Muscle of leg (tissue), 16 donors: ENCODE measurements at places on chromosomes 12 and 14.

- peak; percentile 51 for DNase-seq
Observed at GRCh38 chr12:131829356-131829747, 1.2 kb downstream of the MMP17 start.

DNA sequence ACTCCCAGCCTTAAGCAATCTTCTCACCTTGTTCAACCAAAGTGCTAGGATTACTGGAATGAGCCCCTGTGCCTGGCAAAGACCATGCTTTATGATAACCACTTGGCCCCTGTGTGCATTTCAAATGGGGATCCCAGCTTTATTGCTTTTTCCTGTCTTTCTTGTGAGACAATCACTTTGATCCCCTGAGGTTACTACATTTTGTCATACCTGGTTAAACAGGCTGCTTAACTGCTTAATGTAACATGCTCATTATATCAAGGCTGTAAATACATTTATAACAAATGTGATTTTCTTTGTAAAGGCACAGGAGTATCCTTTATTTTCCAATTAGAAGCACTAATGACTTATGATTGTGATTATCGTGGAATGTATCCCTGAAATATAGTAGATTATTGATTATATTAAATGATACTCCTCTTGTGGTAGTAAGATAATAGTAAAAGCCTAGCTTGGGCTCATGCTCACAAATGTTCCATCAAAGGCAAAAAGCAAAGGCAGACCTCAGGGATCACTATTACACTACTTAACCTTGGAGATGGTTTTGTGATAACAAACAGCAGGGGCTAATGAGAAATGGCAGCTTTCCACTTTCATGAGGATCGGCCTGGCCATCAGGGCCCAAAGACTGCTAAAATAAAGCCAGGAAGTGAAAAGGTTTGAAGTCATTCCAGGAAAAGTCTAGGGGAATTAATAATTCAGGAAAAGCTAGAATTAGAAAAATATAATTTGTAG is 290.8 kb upstream of the MDGA2 start:
- no peak for DNase-seq

DNA sequence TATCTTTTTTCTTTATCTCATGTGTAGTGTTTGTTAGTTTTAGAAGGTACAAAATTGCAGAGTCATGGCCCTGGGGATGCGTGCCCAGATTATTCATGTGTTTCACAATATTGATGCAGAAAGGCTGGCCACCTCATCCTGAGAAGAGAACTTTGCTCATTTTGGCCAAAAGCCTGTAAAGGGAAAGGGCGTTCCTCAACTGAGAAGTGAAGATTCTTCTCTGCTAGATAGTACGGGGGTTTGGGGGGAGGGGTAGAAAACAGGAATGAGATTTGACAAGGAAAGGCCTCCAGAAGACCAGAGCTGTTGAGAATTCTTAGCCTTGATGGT is 1.7 kb downstream of the MGST1 start:
- peak; percentile 11 for DNase-seq

GRCh38 chr14:89418976-89419375 is 1.9 kb upstream of the FOXN3 start:
- DNase-seq, result no peak

DNA sequence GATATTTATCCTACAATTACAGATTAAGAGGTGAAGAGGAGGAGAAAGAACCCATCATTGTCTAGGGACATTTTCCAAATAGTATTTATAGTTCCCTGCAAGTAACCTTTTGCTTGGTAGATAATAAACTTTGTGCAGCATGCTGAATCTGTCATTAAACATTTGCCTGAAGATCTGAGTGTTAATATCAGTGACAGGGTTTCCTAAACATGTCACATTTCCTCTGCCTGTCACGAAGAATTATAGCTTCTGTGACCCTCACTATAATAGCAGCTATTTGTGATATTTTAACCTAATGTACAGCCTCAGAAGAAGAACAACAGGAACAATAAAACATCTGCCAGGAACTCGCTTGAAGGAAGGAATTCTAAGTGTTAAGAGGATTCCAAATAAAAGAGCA is 350.3 kb downstream of the GXYLT1 start:
- no peak for DNase-seq

- DNase-seq, result peak; percentile 5
Observed at GRCh38 chr12:26935636-26936378, 2.0 kb downstream of the INTS13 start.

GRCh38 chr12:120834489-120835303 is 69.5 kb downstream of the SPPL3 start:
- DNase-seq, result no peak

GRCh38 chr14:62123961-62124360 is 361.7 kb downstream of the SNAPC1 start:
- DNase-seq, result no peak

DNA sequence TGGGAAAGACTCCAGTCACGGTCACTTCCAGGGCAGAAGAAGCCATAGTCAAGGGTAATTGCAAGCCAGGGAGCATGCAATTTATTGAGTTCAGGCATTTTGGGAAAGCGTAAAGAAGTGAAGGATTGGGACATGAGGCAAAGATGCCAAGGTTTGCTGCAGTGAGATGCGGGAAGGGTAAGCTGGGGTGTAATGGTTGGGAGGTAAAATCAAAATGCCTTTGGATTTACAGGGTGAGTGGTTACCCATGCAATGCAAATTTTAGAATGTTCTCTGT is 167.5 kb downstream of the BRMS1L start:
- no peak for DNase-seq

GRCh38 chr12:67827820-67828383 is 161.3 kb upstream of the IFNG-AS1 start:
- peak; percentile 84 for DNase-seq

GRCh38 chr14:62462988-62463387 is 582.3 kb downstream of the KCNH5 start:
- DNase-seq, result no peak

DNA sequence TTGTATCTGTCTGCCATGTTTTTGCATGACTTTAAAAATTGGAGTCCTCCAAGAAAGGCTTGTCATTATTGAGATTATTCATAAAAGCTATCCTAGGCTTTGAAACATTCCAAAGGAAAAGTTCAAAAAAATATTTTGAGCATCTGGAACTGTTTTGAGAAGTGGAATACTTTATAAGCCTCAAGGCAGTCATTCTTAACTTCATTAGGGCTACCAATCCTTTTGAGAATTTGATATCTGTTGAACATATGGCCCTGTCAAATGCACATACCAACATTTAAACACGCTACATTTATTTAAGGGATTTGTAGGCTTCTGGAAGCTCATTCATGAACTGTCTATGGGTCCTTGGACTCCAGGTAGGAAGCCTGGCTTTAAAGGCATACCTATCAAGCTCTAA is 77.0 kb downstream of the TMEM117 start:
- no peak for DNase-seq

DNA sequence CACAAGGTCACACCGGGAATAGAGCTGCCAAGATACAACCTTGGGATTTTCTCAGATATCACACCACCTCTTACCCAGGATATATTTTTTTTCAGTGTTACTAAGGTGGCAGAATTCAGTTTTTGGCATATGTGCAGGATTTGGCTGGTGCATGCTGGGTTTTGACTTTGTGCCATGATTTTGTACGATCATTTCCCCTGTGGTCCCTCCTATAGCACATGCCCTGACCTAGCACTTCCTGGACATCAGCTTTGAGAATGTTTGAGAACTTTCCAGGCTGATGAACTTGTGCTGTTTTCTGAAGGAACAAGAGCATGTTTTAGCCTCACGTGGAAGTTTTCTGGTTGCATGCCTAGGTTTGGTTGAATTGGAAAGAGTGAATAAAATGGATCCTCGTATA is 11.0 kb upstream of the TBPL2 start:
- peak; percentile 26 for DNase-seq

DNA sequence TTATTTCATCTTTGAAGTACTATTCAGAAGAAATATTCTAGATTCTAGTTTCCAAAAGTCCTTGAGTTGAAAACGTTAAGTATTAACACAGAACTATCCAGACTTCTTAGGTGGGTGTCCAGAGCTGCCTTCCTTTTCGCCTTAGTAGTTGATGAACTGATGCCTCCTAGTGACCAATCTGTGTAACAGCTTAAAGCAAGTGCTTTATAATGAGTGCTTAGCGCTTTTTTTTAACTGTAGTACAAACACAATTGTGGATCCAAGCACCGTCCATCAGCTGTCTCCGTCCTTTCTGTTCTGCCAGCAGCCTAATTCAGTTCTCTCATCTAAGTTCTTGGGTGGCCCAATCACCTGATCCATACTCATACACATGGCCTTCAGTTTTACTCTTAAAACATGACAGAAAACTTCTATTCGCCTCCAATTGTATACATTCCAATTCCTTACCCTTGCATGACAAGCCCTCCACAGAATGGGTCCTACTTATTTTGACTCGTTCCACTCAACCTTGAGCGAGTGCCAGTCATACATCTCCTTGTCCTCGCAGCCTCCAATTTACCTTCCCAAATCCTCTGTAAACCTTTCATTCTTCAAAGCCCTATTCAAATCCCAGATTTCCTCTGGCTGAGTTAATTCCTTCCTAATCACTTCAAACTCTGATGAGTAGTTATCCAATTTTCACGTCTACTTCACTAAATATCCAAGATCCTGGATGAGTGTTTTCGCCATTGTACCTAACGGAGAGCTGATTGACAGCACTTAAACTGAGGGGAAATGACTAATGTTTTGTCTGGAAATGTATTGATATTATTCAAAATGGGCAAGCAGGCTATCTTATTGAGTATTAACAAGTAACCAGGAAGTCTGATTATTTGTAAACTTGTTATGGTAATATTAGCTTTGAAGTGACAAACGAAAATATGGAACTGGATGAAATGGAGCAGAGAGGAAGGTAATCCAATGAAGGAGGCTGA is 5.8 kb upstream of the PHLDA1 start:
- DNase-seq, result peak; percentile 88

- DNase-seq, result peak; percentile 36
Observed at GRCh38 chr12:54442961-54443360, 23.9 kb upstream of the ITGA5 start.

GRCh38 chr14:89205137-89205740 is 211.8 kb downstream of the FOXN3 start:
- no peak for DNase-seq

DNA sequence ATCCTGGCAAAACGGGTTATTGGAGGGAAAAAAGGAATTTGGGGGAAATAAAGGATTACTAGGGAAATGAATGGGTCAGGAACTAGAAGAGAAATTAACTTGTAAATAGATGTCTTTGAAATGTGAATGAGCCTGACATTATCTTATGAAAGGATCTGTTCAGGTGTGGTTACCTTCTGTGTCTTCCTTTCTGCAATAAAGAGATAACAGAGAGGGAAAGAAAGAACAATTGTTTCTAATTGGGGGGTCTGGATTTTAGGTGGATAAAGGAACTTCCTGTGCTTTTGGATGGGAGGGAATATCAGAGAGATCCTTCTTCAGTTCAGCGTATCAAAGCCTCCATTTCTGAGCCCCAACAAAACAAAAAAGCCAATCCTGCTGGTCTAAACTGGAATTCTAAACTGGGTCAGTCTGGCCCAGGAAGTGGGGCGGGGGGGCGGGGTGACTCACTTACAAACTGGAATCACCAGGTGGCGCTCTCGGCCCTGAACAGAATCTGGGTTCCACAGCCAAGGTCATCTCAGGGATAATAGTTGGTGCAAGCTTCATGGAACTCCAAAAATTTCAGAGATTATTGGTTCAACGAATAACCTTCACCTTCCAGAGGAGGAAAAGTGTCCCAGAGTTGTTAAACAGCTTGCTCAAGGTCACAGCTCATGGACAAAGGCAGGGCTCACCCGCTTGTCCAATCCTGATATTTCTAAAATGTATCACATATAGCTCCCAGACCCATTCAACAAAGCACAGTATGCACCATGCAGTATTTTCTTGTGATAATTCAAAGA is 15.2 kb upstream of the PEBP1 start:
- peak; percentile 69 for DNase-seq

GRCh38 chr14:80930836-80931389 is 10.6 kb downstream of the CEP128 start:
- no peak for DNase-seq

DNA sequence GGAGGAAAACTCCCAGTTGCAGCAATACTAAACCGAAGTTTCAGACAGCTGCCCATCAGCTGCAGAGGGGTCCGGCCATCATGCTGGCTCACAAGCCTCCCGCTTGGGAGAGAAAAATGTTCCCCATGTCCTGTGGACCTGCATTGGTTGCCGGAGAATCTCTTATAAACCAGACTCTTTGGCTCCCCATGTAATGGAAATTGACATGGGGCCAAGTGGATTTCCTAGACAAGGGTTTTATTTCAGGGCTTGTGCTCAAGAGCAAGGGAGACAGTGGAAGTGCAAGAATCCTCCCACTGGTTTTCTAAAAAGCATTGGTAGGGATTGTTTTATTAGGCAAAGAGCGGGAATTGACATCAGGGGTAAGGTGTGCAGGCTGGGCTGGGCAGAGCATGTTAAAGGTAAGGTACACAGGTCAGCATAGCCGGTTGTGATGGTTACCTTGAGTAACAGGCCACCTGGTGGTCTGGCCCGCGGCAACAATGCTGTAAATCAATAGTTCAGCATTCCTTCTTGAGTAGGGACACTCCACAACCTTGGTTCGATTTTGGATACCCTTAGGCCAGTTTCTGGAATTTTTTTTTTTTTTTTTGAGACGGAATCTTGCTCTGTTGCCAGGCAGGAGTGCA is 135.4 kb downstream of the UNC79 start:
- DNase-seq, result peak; percentile 35

- DNase-seq, result no peak
Observed at GRCh38 chr14:101133068-101133467, 229.5 kb upstream of the RTL1 start.

DNA sequence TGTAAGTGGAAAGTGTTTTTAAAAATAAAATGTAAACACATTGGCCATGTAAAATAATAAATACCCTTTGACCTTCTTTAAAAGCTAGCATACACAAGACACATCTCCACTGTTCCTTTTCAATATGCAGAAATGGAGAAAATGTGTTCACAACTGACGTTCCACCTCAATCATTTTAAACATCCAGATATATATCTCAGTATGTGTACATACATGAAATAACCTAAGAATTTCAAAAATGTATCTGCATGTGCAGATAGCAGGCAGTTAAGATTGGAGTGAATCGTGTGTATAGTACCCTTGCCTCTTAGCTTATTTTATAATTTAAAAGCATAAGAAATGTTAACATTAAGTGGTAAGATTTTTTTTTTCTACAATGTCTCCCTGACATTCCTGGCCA is 406.2 kb upstream of the FLRT2 start:
- no peak for DNase-seq

DNA sequence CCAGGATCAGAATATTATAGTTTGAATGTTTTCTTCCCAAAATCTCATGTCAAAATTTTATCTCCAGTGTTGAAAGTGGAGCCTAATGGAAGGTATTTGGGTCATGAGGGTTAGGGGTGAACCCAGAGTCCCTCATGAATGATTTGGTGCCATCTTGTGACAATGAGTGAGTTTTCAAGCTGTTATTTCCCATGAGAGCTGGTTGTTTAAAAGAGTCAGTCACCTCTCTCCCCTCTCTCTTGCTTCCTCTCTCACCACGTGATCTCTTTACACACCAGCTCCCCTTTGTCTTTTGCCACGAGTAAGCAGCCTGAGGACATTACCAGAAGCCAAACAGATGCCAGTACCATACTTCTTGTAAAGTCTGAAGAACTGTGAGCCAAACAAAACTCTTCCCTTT is 561.6 kb downstream of the RERGL start:
- no peak for DNase-seq

GRCh38 chr12:41034686-41035085 is 153.4 kb upstream of the PDZRN4 start:
- DNase-seq, result peak; percentile 44

GRCh38 chr12:67826946-67827720 is 162.1 kb upstream of the IFNG-AS1 start:
- DNase-seq, result peak; percentile 54
